ENCODE measurements at places on chromosomes 16 and 17.

DNA sequence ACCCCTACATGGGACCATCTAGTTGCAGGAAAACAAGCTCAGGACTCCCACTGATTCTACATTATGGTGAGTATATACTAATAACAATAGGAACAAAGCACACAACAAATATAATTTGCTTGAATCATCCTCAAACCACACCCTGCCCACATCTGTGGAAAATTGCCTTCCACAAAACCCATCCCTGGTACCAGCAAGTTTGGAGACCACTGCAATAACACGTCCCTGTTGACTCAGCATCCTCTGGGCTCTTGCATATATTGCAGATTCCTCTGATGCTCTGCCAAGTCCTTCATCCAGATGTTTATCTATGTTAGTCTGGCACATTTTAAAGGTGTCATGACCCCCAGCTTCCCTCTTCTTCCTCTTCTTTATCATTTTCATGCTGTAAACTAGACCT is 138.4 kb downstream of the PCTP start:
- DNase-seq = no peak

- no peak for DNase-seq
Observed at GRCh38 chr17:881778-882177, 97.8 kb downstream of the NXN start.

- DNase-seq = peak; percentile 76
Observed at GRCh38 chr17:45287526-45288500, 25.9 kb upstream of the SPATA32 start.

- DNase-seq = no peak
Observed at GRCh38 chr16:62755938-62756337, 719.7 kb upstream of the CDH8 start.

- no peak for DNase-seq
Observed at GRCh38 chr17:28499364-28499664, 6.8 kb upstream of the FOXN1 start.

- peak; percentile 13 for DNase-seq
Observed at GRCh38 chr16:854808-855410, 54.4 kb upstream of the GNG13 start.

DNA sequence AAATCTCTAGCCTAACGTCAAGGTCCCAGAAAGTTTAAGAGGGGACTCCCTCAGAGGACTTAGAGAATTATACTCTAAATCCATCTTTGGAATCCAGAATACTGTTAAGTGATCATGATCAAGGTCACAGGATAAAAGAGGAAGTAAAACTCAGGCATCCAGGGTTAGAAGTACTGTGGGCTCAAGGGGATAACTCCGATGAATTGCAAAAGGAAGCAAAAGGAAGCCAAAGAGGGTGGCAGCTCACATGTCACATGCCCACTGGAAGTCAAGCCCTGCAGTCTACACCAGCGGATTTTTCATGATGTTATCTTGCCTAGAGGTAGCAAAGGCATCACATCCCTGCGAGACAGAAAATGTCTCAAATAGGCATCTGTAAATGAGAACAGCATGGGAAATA is 3.8 kb downstream of the ZNF821 start:
- no peak for DNase-seq

DNA sequence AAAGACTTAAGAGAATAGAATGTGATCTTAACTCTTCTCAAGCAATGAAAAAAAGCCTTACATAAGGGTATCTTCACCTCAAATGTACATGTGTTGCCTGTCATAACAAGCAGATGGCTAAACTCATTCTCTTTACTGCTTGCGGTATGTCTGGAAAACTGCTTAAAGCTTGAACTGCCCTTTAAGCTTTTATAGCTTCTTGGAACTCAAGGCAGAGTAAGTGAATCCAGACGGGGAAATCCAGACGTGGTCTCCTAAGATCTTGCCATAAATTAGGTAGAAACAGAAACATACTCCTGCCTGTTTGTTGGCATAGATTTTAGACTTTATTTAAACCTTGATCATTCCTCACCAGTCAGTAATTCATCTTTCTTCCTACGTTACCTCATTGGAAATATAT is 19.6 kb downstream of the CLUAP1 start:
- peak; percentile 70 for DNase-seq

DNA sequence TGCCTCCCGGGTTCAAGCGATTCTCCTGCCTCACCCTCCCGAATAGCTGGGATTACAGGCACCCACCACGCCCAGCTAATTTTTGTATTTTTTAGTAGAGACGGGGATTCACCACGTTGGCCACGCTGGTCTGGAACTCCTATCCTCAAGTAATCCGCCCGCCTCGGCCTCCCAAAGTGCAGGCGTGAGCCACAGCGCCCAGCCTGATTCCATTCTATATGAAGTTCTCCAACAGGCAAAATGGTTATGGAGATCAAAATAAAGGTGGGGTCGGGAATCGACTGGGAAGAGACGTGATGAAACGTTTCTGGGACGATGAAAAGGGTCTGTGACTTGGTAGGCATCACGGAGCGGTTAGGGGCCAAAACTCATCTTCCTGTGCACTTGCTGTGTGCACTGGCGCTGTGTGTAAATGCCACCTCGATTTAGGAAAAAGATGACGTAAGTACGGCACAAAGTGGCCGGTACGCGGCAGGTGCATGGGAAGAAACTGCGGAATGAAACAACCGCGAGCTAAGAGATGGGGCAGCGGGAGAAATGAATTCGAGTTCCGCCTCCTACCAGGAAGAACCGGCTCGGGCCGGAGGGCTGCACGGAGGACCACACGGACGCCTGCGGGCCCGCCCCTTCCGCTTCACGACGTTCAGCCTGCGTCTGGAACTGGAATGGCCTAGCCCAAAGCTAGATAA is 1.6 kb downstream of the TP53 start:
- peak; percentile 95 for DNase-seq

DNA sequence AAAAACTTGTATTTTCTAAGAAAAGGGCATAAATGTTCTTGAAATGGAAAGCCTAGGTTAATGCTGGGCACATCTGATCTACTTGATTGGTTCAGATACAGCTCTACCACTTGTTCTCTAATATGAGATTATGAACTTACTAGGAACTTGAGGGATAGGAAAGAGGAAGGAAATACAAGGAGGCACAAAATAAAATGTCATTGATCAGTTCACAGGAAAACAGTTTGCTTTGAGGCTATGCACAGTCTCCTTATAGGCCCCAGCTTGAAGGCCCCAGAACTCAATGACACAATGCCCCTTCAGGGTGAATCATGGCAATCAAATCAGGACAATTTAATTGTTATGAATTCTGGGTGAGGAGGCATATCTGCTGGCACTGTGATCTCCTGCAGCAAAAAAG is 27.1 kb downstream of the NXPH3 start:
- no peak for DNase-seq

- DNase-seq = no peak
Observed at GRCh38 chr17:17989618-17990017, 17.0 kb downstream of the DRC3 start.

DNA sequence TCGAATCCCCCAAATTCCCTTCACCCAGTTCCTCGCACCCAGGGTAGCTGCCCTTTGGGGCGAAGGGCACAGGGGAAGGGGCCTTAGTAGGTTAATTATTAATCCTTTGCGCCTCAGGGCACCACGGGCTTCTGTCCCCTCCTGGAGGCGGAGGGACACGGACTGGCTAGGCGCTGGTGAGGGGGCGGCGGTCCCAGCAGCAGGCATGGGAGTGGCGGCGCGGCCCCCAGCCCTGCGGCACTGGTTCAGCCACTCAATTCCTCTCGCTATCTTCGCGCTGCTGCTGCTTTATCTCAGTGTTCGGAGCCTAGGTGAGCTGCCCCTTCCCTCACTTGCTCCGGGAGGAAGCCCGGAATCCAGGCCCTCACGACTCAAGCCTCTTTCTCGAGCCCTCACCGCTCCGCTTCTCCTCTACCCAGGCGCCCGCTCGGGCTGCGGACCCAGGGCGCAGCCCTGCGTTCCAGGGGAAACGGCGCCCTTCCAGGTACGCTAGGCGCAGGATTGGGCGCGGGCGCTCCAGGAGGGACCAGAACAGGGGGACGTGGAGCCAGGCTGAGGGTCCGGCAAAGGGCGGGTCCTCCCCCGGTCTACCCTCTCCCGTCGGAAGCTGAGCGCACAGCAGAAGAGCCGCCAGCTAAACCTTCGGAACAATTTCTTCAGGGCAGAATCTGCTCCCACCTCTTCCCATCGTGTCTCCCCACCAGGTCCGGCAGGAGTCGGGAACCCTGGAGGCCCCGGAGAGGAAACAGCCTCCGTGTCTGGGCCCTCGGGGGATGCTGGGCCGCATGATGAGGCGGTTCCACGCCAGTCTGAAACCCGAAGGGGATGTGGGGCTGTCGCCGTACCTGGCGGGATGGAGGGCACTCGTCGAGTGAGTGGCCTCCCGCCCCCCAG is at the start of gene GLTPD2:
Gene GLTPD2 (plus strand): TSS at position 158 of the 894 bp plus-strand sequence. CDS start 48 bp downstream, at position 206.
- DNase-seq = no peak

- peak; percentile 11 for DNase-seq
Observed at GRCh38 chr16:2785101-2785991, 2.0 kb downstream of the PRSS33 start.

DNA sequence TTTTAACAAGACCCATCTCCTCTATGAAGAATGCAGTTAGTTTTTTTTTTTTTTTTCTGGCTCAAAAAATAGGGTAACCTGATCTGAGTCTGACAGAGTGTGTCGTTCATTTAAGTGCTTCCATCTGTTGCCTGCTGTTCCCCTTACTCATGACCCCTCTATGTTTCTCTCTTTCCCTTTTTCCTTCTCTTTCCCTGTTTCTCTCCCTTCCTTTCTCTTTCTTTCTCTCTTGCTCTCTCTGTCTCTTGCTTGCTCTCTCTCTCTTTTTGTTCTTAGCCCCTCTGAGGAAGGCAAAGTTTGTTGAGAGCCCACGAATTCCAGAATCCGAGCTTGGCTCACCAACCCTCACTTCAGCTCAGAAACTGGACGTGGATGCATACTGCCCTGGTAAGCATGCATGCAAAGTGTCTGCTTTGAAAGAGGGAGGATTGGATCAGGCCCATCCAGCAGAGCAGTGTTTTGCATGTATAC is 185.0 kb downstream of the TANC2 start:
- peak; percentile 61 for DNase-seq

DNA sequence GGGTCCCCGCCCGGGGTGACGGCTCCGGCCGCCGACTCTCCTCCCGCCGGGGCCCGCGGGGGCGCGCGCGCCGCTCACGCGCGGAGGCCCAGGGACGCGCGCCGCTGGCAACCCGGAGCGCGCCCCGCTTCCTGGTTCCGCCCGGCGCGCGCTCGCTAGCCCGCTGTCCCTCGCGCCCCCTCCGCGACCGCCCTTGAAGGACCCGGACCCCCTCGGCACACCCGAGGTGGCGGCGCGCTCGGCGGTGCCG is at the start of gene STAT5B:
Gene STAT5B (minus strand): TSS at position 33 of the 250 bp plus-strand sequence. CDS start 44,264 bp downstream, outside the sequence.
- peak; percentile 75 for DNase-seq

DNA sequence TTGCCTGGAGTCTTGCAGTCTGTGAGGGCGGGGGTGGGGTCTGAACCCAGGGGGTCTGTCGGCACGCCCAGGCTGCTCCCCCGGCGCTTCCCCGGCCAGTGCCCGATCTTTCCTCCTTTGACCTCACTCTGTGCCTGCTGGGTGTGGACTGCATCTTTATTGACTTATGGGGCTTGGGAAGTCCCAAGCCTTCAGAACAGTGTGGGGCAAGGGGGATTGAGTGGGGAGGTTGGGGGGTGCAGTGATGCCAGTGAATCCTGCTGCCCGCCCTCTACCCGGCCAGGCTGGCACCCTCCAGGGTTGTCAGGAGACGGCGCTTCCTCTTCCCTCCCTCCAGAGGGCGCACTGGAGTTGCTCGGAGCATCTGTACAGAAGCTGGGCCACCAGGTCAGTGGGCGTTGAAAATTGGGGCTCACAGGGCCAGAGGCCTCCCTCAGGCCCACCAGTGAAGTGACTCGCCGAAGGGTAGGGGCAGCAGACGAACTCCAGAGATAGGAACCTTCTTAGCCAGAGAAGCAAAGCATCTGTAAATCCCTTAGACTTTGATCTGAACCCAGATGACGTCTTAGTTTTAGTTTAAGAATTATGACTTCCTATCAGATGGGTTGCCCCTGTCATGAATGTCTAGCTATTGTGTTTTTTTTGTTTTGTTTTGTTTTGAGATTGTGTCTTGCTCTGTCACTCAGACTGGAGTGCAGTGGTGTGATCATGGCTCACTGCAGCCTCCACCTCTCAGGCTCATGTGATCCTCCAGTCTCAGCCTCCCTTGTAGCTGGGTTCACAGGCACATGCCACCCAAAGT is 184.8 kb upstream of the CIBAR2 start:
- DNase-seq = no peak

DNA sequence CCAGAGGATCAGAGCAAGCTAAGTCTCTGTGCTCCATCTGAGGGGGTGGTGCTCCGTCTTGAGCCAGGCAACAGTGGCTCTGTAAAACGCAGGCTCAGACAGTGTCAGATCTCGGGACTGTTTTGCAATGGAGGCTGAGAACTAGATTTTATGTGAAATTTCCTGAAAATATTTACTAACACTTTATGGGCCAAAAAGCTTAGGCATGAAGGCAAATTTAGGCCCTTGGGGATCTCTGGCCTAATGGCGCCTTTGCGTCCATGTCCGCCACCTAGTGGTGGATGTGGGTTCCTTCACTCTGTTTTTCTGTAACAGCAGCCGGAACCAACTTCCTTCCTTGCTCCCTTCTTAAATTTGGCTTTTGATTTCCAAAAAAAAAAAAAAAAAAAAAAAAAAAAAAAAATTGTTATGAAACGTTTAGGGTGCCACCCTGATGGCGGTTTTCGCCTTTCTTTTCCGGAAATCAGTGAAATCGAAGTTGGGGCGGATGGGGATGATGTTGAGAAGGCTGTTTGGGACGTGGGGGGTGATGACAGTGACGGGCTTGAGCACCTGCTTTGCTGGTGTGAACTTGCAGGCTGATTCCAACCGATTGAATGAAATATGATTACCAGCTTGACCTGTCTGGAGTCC is 14.0 kb upstream of the ELAC2 start:
- DNase-seq = no peak

- DNase-seq = no peak
Observed at GRCh38 chr17:41888332-41888965, 23.2 kb upstream of the KLHL11 start.

DNA sequence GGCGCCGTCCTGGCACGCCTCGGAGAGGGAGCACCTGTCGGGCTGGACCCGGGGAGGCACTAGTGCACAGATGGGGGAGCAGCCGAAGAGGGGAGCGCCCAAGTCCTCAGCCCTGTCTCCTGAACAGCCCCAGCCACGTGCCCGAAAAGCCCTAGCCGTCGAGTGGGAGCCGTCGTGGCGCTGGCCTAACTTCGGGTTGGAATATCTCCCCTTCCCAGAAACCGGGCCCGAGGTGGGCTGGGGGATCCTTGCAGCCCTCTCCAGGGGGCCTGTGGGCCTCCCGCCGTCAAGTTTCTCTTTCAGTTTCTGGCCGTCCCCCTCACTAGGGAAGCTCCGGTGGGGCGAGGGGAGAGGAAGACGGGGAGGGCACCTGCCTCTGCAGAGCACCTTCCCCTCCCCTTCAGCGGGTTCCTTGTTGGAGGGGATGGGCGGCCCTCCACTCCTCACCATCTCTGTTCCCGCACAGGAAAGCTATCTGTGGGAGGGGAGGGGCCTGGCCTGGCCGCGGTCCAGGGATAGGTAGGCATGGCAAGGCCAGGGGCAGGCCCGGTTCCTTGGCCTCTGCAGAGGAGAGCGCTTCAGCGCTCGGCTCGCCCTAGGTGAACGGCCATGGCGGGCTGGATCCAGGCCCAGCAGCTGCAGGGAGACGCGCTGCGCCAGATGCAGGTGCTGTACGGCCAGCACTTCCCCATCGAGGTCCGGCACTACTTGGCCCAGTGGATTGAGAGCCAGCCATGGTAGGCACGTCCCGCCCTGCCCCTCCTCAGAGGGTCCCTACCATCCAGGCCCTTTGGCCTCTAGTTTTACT is 709 bp downstream of the STAT5A start:
- no peak for DNase-seq
